Colonic mucosa (tissue), 4 donors: ENCODE measurements at places on chromosomes 6 and 20. TPM values are rescaled to one million over a fixed set of nuclear protein-coding genes. Genes with fewer than 3 reads are reported as not detected.

- no peak for DNase-seq
Observed at GRCh38 chr20:33163856-33164762, 3.9 kb upstream of the BPIFA2 start.

- DNase-seq: no peak
Observed at GRCh38 chr6:37738216-37738615, 40.5 kb upstream of the MDGA1 start.

The SLC4A11 gene
- total RNA-seq: 1.2 TPM

The ATP9A gene
- 40.2 TPM for total RNA-seq
